ENCODE measurements at places on chromosomes 7 and 10.

DNA sequence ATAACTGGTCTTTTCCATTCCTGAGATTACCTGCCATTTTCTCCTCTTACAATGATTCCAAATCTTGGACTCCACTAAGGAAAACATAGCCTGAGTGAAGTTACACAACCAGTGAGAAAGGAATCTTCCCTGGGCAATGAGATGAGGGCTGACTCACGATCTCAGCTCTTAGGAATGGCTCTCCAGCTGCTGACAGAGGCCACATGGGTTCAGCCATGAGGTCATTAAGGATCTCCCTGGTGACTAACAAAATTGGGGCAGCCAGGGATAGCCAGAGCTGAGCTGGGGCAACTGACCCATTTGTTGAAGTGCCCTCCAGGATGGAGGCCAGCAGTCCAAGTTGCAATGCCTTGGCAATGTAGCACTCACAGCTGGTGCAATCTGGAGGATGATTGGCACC, 78.7 kb upstream of the MKLN1 start:
- DNase-seq: no peak

- DNase-seq: no peak
These were observed 389.6 kb downstream of the GALNT17 start for GRCh38 chr7:71521506-71521905.

DNA sequence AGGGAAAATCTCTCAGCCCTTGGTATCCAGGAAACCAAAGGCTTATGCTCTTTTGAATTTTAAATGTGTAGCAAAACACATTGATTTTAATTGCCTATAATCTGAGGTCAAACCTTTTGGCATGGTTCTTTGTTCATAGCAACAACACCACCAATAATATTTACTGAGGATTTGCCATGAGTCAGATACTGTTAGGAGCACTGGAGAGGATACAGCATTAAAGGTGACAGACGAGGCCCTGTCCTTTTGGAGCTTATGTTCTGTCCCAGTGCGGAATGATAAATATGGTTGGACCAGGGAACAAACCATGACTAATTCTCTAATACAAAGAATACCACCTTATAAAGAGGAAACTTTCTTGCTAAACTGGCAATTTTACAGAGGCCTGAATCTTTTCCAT, 176.6 kb downstream of the CTNNA3 start:
- no peak for DNase-seq

- DNase-seq: no peak
These were observed 526.3 kb upstream of the SEMA3D start for GRCh38 chr7:85713171-85713570.

DNA sequence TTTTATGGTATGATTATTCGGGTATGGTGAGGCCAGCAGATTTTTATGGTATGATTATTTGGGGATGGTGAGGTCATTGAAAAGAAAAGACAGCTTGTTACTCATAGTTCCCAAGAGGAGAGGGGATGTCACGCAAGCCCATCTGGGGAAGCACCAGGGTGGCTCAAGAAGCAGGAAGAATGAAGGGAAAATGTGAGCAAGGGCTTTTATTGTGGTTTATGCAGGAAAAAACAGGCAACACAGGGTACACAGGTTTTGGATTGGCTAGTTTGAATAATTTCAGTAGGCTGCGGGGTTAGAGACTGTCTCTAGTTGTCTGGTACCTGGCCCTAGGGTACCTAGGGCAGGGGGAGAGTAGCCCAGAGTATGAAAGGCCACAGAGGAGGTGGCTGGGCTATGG, 26.8 kb upstream of the DGKI start:
- DNase-seq: no peak

DNA sequence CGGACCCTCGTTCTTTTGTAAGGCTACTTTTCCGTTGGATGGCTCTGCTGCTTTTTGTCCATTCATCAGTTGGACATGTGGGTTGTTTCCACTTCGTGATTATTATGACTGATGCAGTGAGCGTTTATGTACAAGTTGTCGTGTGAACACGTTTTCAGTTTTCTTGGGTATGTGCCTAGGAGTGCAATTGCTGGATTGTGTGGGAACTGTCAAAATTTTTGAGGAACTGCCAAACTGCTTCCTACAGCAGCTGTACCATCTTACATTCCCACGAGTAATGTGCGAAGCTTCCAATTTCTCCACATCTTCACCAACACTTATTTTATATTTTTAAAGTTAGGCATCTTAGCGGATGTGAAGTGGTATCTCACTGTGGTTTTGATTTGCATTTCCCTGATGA, 10.4 kb downstream of the FKBP6 start:
- DNase-seq: no peak

DNA sequence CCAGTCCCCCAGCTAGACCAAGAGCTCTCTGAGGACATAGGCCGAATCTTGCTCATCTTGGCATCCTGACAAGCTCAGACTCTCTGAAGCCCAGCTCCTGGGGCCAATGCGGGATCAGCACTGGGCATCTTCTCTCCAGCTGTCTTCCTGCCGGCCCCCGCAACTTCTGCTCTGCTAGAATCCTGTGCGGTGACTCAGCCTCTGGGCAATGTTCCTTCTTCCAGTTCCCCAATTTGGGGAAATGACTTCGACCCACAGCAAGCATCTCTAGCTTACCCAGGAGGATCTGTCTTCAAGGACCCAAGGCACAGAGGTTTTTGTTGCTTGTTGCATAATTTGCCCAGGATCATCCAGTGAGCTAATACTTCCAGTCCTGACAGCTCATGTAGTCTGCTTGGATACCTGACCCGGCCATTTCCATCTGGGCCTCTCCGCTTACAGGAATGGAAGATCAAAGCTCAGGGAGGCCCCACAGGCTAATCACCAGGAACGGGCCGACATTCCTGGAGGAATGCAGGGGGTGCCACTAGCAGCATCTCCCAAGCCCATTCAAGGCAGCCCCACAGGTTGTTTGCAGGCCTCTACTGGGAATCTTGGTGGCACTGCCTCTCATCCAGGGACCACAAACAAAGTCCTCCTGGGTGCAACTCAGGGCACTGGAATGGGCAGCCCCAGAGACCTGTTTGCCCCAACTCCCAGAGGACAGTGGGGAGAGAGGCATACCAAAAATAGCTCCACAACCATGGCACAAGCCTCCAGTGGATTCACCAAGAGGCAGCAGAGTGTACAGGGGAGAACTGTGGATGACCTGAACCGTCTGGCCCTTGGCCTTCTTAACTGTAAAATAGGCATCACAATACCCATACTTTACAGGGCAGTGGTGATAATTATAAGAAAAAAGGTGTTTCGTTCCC, 151.9 kb downstream of the NEURL1 start:
- no peak for DNase-seq

- DNase-seq: no peak
These were observed 53.9 kb downstream of the TFEC start for GRCh38 chr7:115976651-115977050.

DNA sequence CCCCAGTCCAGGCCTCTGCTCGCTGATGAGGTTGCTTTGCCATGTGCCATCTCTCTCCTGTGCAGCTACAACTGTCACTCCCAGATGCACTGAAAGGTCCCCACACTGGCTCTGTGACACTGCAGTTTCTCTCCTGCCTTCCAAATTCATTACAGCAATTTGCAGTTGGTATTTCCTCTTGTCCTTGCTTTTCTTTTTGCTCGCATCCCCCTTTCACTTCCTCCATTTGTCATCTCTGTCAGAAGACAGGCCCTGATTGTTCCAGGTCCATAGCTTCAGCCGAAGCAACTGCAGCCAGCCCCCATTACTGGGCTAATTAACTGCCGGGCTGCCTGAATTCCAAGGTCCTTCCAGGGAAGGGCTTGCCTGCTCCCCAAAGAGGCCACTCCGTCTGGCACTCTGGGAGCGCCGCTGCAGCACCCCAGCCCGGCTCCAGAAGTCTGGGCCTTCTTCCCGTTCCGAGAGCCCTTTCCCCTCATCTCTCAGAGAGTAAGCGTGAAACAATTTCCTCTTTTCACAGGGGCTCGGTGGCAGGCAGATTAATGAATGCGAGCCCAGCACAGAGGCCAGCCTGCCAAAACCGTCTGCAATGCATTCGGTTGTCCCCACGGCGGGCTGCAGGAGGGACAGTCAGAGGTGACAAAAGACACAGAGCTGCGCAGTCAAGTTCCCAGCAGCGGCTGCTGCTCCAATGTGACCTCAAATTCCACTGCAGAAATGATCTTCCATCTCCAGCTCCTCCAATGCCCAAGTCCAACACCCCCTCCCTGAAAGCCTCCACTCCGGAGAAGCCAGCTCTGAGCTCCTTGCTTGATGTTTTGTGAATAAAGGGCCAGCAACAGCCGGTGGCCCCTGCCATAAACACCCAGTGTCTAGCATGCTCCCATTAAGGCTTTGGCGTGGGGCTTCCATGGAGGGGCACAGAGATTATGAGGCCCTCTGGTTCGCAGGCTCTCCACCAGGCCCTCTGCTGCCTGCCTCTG, 279.4 kb upstream of the HABP2 start:
- peak; percentile 72 for DNase-seq

- no peak for DNase-seq
These were observed 384.0 kb downstream of the RPS24 start for GRCh38 chr10:78417425-78418370.

GRCh38 chr7:34320926-34321661, 336.9 kb upstream of the NPSR1 start:
- DNase-seq: peak; percentile 22

GRCh38 chr10:49620841-49621378, 7.1 kb downstream of the CHAT start:
- DNase-seq: no peak

DNA sequence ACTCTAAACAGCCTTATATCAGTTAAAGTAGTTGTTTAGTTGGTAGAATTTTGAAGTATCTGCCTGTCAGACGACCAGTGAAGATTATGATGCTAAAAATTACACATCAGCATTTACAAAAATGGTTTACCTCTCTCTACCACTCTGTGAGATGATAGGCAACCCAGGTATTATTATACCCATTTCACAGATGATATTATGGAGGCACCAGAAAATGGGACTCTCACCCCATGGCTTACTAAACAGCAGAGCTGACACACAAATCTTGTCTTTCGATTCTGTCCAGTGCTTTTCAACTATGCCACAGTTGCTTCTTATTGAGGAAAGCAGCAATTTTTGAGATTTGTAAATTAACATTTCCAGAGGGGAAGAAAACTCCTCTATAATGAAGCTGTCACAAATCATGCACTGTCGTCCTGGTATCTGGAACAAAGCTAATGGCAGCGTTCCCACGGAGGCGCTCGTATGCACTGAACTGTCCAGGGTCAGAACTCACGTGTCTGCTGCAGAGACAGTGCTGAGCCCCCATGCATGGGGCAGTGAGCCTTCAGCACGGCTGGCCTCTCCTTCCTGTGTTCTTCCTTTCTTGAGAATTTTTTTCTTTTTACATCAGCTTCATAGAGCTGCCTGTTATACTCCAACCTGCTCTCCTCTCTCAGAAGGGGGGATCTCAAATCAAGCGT, 381.1 kb downstream of the SDK1 start:
- DNase-seq: no peak

DNA sequence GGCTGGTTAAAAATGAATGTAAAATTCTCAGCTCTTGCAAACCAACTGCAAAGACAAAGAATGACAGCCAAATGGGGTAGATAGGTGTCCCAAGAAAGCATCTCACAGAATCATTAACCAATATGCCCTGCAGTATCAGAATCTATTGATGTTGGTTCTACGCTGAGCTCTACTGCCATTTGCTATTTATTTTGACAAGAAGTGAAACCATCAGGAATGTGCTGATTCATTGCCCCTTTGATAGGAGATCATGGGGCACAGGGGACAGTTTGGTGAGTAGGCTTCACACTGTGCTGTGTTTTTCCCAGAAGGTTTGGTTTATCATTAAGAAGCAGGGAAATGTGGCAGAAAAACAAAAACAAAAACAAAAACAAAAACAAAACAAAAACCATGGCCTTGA, 19.4 kb upstream of the CDC14C start:
- no peak for DNase-seq

DNA sequence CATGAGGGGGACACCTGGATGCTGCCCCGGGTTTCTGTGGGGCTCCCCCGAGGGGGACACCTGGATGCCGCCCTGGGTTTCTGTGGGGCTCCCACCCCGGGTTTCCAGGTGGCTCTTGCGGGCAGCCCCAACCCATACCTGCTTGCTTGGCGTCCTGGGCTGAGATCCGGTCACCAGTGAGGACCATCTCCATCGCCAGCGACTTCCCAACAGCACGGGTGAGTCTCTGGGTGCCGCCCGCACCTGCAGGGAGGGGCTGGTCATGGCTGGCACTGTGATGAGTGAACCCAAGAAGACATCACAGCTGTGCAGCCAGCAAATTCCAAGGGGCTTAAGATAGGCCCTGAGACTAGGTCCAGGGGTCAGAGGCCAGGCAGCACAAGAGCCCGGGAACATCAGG, 6.4 kb downstream of the ECHS1 start:
- DNase-seq: no peak

DNA sequence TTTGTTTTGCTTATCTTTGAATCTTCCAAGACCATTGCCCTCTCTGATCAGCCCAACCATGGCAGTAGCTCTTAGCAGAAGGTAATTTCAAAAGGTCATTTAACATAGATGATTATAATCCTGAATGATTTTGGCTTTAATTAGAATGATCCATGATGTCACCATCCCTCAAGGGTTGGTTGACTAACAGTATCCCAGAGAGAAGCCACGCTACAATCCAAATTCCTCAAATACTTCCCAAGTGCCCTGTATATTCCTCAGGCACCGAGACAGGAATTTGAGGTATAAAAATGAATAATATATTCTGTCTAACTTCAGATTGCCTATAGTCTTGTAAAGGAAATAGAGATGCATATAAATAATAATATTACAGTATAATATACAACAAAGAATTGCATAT, 42.1 kb upstream of the TMEM196 start:
- no peak for DNase-seq

GRCh38 chr10:12338981-12339380, 10.4 kb upstream of the CAMK1D start:
- no peak for DNase-seq

- no peak for DNase-seq
These were observed 13.7 kb downstream of the PHTF2 start for GRCh38 chr7:77812290-77812685.

DNA sequence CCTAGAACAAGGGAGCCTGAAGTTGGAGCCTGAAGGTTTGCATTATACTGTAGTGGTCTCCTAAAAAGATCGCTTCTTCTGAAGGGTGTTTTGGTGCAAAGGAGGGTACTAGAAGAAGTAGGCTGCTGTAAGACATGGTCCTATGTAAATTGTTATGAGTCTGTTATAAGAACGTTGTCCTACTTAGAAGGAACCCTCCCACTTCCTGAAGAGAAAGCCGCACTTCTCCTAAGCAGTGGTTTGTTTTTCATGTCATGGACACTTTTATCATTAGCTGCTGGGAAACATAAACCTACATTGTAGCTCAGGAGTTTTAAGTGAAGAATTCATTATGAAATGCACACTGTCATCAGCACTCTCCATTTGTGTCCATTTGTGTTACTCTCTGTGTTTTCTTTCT, 129.1 kb upstream of the ITGB1 start:
- no peak for DNase-seq

GRCh38 chr7:73742753-73743641, 4.4 kb upstream of the ABHD11 start:
- no peak for DNase-seq

- no peak for DNase-seq
These were observed 88.8 kb downstream of the SLC25A13 start for GRCh38 chr7:96233084-96233483.

GRCh38 chr10:126233182-126234148, 154.8 kb downstream of the ADAM12 start:
- no peak for DNase-seq

- no peak for DNase-seq
These were observed 496.9 kb upstream of the CELF2 start for GRCh38 chr10:10520491-10521385.
